Mesendoderm (in vitro differentiated cells): ENCODE measurements at places on chromosomes 11 and 22.
A peak's percentile ranks its signal among the peaks of the same experiment; 100 is the strongest.

DNA sequence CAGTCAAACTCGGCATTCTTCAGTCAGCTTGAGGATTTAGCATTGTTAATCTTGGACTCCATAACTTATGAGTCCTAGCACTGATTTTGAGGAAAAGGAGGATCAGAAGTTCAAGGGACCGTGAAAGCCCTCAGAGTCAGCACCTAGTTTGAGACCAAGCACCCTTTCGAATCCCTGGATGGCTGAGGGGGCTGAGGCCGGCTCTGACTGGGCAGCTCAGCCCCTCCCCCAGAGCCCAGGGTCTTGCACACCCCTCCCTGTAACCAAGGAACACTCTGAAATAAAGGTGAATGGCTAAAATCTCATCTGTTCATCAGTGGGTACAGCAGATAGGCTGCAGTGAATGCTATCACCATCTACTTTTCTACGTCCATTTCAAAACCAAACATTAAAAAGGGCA, 27.3 kb downstream of the SLC25A18 start:
- H3K27me3 ChIP-seq: no peaks in the 10 kb centered on the region
- peaks cover 15% of the 10 kb centered on the region for H3K36me3 ChIP-seq
- no peak overlapping the region for H3K27ac ChIP-seq
- no peak for DNase-seq
- H3K4me3 ChIP-seq: no peak overlapping the region

DNA sequence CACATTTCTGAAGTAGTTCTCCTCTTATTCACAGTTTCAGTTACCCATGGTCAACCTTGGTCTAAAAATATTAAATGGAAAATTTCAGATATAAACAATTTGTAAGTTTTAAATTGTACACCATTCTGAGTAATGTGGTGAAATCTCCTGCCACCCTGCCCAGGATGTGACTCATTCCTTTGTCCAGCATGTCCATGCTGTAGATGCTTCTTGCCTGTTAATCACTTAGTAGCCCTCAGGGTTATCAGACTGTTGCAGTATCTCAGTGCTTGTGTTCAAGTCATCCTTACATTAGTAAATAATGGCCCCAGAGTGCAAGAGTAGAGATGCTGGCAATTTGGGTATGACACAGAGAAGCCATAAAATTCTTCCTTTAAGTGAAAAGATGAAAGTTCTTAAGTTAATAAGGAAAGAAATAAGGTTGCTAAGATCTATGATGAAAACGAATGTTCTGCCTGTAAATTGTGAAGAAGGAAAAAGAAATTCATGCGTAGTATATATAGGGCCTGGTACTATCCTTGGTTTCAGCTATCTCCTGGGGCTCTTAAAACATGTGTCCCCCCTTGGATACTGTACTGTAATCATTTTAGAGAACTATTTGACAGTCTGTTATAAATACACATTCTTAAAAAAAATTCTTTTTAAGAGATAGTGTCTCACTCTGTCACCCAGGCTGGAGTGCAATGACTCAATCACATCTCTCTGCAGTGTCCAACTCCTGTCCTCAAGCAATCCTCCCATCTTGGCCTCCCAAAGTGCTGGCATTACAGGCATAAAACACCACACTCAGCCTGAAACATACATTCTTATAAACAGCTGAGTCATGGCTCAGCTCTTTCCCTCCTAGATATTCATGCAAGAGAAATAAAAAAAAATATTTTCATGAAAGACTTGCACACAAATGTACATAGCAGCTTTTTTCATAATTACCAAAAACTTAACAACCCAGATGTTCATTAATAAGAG, 31.3 kb downstream of the MTNR1B start:
- H3K36me3 ChIP-seq: no peaks in the 10 kb centered on the region
- no peaks in the 10 kb centered on the region for H3K27me3 ChIP-seq
- no peak for DNase-seq
- H3K4me1 ChIP-seq: peaks cover 3% of the 10 kb centered on the region

GRCh38 chr22:30127749-30128166, 47.5 kb downstream of the HORMAD2 start:
- no peak for DNase-seq
- H3K4me3 ChIP-seq: no peak overlapping the region
- H3K27me3 ChIP-seq: no peaks in the 10 kb centered on the region
- no peaks in the 10 kb centered on the region for H3K36me3 ChIP-seq
- H3K27ac ChIP-seq: no peak overlapping the region
- H3K4me1 ChIP-seq: no peaks in the 10 kb centered on the region

- no peaks in the 10 kb centered on the region for H3K4me1 ChIP-seq
- H3K27ac ChIP-seq: no peak overlapping the region
- H3K36me3 ChIP-seq: no peaks in the 10 kb centered on the region
- H3K27me3 ChIP-seq: no peaks in the 10 kb centered on the region
Observed at GRCh38 chr22:49728570-49729271, 99.0 kb downstream of the BRD1 start.

GRCh38 chr11:11157185-11157584, 195.9 kb downstream of the CSNK2A3 start:
- no peaks in the 10 kb centered on the region for H3K4me1 ChIP-seq
- no peak overlapping the region for H3K4me3 ChIP-seq

GRCh38 chr22:46500201-46500600, 37.2 kb downstream of the CELSR1 start:
- H3K4me1 ChIP-seq: peaks cover 4% of the 10 kb centered on the region
- H3K27ac ChIP-seq: no peak overlapping the region
- DNase-seq: peak; percentile 97
- no peaks in the 10 kb centered on the region for H3K27me3 ChIP-seq

GRCh38 chr22:28768701-28769393, 3.6 kb upstream of the CCDC117 start:
- H3K4me1 ChIP-seq: peaks cover 3% of the 10 kb centered on the region
- DNase-seq: no peak
- H3K4me3 ChIP-seq: no peak overlapping the region
- no peak overlapping the region for H3K27ac ChIP-seq

DNA sequence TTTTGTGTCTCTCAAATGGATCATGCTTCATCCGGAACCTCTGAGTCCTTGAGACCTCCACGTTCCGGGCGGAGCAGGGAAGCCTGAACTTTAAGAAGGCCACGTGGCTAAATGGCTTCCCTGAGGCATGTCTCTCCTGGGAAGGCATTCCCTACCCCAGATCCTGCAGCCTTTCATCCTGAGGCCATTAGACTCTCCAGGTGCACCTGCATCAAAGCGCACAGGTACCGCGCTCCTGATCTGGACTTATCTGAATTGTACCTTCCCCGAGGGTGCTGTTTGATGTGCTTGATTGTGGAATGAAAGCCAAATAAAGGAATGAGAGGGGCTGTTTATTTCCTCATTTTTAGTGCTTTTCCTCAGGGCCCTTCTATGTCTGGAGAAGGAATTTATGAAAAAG, 22.5 kb downstream of the C22orf31 start:
- H3K27ac ChIP-seq: no peak overlapping the region
- no peak for DNase-seq
- no peaks in the 10 kb centered on the region for H3K36me3 ChIP-seq
- H3K4me3 ChIP-seq: no peak overlapping the region
- H3K4me1 ChIP-seq: no peaks in the 10 kb centered on the region
- no peaks in the 10 kb centered on the region for H3K27me3 ChIP-seq

GRCh38 chr11:11565636-11566035, 56.2 kb downstream of the GALNT18 start:
- H3K27ac ChIP-seq: no peak overlapping the region
- H3K36me3 ChIP-seq: no peaks in the 10 kb centered on the region
- H3K4me3 ChIP-seq: no peak overlapping the region
- H3K4me1 ChIP-seq: no peaks in the 10 kb centered on the region
- no peaks in the 10 kb centered on the region for H3K27me3 ChIP-seq
- DNase-seq: no peak

DNA sequence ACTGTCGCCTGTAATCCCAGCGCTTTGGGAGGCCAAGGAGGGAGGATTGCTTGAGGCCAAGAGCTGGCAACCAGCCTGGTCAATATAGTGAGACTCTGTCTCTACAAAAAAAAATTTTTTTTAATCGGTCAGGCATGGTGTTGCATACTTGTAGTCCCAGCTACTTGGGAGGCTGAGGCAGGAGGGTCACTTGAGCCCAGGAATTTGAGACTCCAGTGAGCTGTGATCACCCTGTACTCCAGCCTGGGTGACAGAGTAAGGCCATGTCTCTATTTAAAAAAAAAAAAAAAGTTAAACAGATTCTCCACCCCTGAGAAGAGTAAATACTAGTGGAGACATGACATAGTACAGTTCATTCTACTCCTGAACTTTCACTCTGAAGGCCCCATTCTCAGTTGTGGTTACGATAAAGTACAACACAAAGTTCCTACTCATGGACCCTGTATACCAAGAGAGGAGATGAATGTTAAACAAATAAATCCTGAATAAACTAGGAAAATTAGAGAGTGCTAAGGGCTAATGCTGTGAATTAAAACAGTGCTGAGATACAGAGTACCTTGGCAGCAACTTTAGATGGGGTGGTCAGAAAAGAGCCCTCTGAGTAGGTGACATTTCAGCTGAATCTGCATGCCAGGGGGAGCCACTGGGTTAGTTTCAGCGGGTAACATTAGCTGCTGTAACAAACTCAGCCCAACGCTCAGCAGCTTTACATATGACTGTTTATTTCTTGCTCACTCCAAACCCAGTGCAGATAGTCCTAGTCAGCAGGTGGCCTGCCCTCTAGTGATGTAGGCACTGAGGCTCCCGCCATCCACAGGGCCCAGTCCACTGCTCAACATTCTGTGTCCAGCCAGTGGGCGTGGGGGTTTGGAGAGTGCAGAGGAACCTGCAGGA, 75.1 kb downstream of the DBX1 start:
- no peaks in the 10 kb centered on the region for H3K27me3 ChIP-seq
- H3K36me3 ChIP-seq: peaks cover 11% of the 10 kb centered on the region
- H3K4me1 ChIP-seq: no peaks in the 10 kb centered on the region
- H3K4me3 ChIP-seq: no peak overlapping the region
- H3K27ac ChIP-seq: no peak overlapping the region

DNA sequence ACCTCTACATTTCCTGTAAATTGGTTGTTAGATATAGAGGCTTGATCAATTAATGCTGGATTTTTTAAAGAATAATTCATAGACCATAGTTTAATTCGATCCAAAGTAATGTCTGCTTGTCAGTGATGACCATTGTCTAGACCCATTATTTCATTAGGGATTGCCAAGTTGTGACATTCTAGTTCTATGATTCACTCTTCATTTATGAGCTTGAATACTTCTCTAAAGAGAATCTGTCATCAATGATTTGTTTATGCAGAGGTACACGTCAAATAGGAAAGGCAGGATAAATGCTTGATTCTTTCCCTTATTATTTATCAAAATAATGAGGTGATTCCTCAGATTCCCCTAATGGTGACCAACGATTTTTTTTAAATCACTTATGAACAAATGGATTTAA, 24.0 kb upstream of the ROBO3 start:
- H3K27me3 ChIP-seq: peaks cover 76% of the 10 kb centered on the region
- no peak for DNase-seq
- H3K27ac ChIP-seq: no peak overlapping the region
- H3K4me1 ChIP-seq: peaks cover 5% of the 10 kb centered on the region
- H3K36me3 ChIP-seq: no peaks in the 10 kb centered on the region

DNA sequence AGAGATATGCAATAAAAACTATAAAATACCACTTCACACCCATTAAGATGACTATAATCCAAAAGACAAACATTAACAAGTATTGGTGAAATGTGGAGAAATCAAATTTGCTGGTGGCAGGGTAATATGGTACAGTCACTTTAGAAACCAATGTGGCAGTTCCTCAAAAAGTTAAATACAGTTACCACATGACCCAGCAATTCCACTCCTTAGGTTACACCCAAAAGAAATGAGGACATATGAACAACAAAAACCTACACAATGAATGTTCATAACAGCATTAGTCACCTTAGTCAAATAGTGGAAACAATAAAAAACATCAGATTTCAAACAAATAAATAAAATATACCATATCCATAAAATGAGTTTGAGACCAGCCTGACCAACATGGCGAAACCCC, 52.6 kb downstream of the RDX start:
- H3K36me3 ChIP-seq: no peaks in the 10 kb centered on the region
- H3K27ac ChIP-seq: no peak overlapping the region
- no peaks in the 10 kb centered on the region for H3K27me3 ChIP-seq
- no peak for DNase-seq
- H3K4me1 ChIP-seq: no peaks in the 10 kb centered on the region

- H3K36me3 ChIP-seq: peaks cover 7% of the 10 kb centered on the region
- H3K4me1 ChIP-seq: no peaks in the 10 kb centered on the region
- H3K27me3 ChIP-seq: no peaks in the 10 kb centered on the region
- H3K27ac ChIP-seq: no peak overlapping the region
- H3K4me3 ChIP-seq: no peak overlapping the region
Observed at GRCh38 chr22:43136255-43136654, 6.9 kb downstream of the MCAT start.

GRCh38 chr11:59753650-59754493, 1.3 kb upstream of the STX3 start:
- H3K27me3 ChIP-seq: no peaks in the 10 kb centered on the region
- peak overlapping the region; percentile 61 for H3K4me3 ChIP-seq
- peak; percentile 82 for DNase-seq
- H3K36me3 ChIP-seq: no peaks in the 10 kb centered on the region
- H3K27ac ChIP-seq: no peak overlapping the region

- peak; percentile 57 for DNase-seq
- H3K27me3 ChIP-seq: no peaks in the 10 kb centered on the region
- H3K4me3 ChIP-seq: peak overlapping the region; percentile 61
- no peaks in the 10 kb centered on the region for H3K4me1 ChIP-seq
Observed at GRCh38 chr11:132943706-132944568, 588.4 kb downstream of the OPCML start.

GRCh38 chr11:69054397-69055211, 5.9 kb downstream of the TPCN2 start:
- no peak for DNase-seq
- no peaks in the 10 kb centered on the region for H3K4me1 ChIP-seq
- no peaks in the 10 kb centered on the region for H3K36me3 ChIP-seq
- no peak overlapping the region for H3K27ac ChIP-seq
- no peaks in the 10 kb centered on the region for H3K27me3 ChIP-seq

- peaks cover 16% of the 10 kb centered on the region for H3K4me1 ChIP-seq
- H3K4me3 ChIP-seq: peak overlapping the region; percentile 21
- DNase-seq: peak; percentile 31
- no peaks in the 10 kb centered on the region for H3K36me3 ChIP-seq
- no peaks in the 10 kb centered on the region for H3K27me3 ChIP-seq
Observed at GRCh38 chr22:38706101-38706900, 557 bp downstream of the GTPBP1 start.

DNA sequence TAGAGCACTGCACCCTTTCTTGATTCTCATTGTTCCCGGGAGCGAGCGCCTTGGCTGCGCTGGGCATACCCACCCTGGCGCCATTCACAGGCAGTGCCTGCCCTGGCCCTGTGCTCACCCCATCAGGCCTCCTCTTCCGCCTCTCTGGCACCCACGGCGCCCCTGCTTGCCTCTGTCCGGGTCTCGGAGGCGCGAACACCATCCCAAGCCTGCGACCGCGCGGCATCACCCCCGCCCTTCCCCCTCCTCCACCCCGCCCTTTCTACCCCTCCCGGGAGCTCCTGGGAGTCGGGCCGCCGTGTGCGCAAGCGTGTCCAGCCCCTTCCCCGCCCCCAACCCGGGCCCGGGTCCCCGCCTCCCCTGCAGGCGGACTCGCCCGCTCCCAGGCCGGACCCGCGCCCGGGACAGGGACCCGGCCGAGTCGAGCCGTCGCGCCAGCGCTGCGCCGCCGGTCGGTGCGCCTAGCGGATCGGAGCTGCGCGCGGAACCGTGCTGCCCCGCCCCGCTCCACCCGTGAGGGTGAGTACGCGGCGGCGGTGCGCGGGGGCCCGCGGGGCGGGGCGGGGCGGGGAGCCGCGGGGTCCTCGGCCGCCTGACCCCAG, at the start of gene ST3GAL4:
ST3GAL4 (plus strand) TSS at position 363 of the 602 bp plus-strand sequence. CDS start 50,470 bp downstream, outside the sequence.
- peaks cover 2% of the 10 kb centered on the region for H3K36me3 ChIP-seq
- peak within 1 kb of the TSS; percentile 39 for H3K27ac ChIP-seq
- no peaks in the 10 kb centered on the region for H3K27me3 ChIP-seq
- H3K4me1 ChIP-seq: peaks cover 12% of the 10 kb centered on the region
- H3K4me3 ChIP-seq: peak within 1 kb of the TSS; percentile 93

GRCh38 chr11:76157891-76158290, 48.4 kb downstream of the WNT11 start:
- H3K27ac ChIP-seq: no peak overlapping the region
- H3K36me3 ChIP-seq: no peaks in the 10 kb centered on the region
- H3K4me1 ChIP-seq: peaks cover 9% of the 10 kb centered on the region
